ENCODE measurements at places on chromosomes 13 and 19. TPM values are rescaled to one million over a fixed set of nuclear protein-coding genes. Genes with fewer than 3 reads are reported as not detected.

The ZNF611 gene
- total RNA-seq, result 16.7 TPM

The C5AR2 gene
- 4.1 TPM for total RNA-seq

The DLL3 gene
- total RNA-seq, result not detected

The EFNB2 gene
- total RNA-seq, result 0.21 TPM

The SYNGR4 gene
- not detected for total RNA-seq

The KLK2 gene
- total RNA-seq, result 0.31 TPM

The NLRP4 gene
- not detected for total RNA-seq

The RASL11A gene
- 2.7 TPM for total RNA-seq

The ZNF726 gene
- total RNA-seq, result 2.9 TPM

The STOML3 gene
- total RNA-seq, result not detected

The LRRC8E gene
- total RNA-seq, result not detected

The CD79A gene
- total RNA-seq, result 47.3 TPM

The LHB gene
- total RNA-seq, result not detected

The CLASRP gene
- total RNA-seq, result 49.4 TPM

The ZNF324 gene
- 19.2 TPM for total RNA-seq

The ZNF98 gene
- total RNA-seq, result 0.21 TPM

The NLRP11 gene
- under 0.01 TPM for total RNA-seq

The TRPC4 gene
- total RNA-seq, result not detected

The MBD3L3 gene
- not detected for total RNA-seq

The LIM2 gene
- total RNA-seq, result 0.21 TPM

The IZUMO2 gene
- total RNA-seq, result not detected

The CDX2 gene
- total RNA-seq, result not detected

The TJP3 gene
- 5.7 TPM for total RNA-seq

The SELENOV gene
- total RNA-seq, result not detected

Measured in mononuclear cell (primary cell).